DMS153 (cell line): ENCODE measurements at places on chromosomes 13 and 19.
A peak's percentile ranks its signal among the peaks of the same experiment; 100 is the strongest.

DNA sequence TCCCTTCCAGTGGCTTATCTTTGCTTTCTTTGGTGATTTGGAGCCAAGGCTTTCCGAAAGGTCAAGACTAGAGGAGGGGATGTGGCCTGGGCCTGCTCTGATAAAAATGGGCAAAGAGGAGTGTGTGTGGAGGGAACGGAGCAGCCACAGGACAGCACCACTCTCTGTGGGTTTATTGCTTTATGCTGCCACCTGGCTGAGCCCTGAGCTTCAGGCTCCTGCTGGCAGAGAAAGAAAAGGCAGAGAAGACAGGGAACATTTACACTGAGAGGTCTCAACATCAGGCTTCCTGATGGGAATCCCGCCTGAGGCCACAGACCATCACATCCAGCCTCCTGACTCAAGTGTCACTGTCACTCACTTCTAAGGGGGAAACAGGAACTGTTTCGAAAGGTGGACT, 9.2 kb upstream of the GSX1 start:
- no peak for DNase-seq

DNA sequence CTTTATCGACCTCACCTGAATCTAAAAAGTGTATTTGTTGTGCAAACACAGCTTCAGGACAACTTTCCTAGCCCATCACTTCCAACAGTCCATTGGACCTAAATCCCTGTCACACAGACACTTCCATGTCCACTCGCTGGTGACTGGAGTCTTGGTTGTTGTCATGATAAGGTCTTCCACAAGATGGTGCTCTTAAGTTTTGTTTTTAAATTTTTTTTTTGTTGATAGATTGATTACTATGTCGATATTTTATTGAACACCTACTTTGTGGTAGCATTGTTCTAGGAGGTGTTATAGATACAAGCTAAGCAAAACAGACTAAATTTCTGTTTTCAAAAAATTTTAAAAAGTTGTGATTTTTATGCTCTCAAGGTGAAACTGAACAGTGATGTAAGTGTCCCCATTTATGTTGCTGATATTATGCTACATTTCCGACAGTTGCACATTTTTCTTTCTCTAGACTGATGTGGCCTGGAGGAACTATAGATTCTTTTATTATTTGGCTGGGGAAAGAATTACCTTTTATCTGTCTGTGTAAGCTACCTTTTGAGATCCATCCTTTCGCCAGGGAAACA, 8.1 kb upstream of the ERICH6B start:
- no peak for DNase-seq

DNA sequence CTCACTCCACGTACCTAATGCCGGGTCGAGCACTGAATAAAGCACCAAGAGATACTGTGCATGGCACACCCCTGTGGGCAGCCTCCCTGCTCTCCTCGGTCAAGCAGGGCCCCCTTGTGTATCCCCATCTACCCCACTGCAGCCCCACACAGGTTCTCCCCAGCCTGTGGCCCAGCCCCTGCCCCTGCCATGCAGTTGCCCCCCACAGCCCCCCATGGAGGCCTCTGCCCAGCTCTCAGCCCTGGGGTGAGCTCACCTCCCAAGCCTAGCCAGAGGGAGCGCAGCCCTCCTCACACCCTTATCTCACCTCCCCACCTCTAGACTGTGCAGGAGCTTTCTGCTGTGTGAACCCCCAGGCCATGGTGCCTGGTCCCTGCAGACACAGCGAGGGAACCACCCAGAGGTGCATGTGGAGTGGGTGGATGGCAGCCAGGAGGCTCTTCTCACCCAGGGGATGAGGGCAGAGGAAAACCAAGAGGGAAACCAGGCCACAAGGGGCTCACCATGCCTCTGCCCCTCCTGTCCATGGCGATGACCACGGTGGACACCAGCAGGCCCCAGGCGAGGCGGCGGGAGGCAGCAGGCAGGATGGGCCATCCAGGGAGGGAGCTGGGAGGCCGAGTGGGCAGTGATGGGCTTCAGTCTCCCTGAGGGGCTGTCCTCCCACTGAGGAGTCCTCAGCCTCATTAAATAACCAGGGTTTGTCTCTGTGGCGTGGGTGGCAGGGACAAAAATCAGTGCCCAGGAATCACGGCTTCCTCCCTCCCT, 83.2 kb downstream of the ANKRD10 start:
- DNase-seq: no peak

DNA sequence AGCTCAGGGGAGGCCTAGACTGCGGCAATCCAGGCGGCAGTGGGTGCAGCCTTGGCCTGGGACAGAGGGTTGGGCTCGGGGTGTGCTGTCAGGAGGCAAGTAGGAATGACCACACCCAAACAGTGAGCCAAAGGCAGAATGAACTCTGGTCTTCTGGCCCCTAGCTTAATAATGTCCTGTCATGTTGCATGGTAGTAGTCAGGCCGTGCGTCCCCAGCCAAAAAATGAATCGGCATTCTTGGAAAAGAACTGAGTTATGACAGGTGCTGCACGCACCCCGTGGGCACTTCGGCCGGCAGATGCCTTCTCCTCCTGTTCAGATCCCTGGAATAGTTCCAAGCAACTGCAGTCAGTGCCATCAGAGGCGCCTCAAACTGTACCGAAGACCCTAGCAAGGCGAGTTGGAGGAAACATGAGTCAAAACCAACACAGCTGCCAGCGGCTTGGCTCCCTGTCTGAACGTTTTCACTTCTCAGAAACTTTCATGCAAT, 55.9 kb downstream of the ATP7B start:
- DNase-seq: peak; percentile 9

DNA sequence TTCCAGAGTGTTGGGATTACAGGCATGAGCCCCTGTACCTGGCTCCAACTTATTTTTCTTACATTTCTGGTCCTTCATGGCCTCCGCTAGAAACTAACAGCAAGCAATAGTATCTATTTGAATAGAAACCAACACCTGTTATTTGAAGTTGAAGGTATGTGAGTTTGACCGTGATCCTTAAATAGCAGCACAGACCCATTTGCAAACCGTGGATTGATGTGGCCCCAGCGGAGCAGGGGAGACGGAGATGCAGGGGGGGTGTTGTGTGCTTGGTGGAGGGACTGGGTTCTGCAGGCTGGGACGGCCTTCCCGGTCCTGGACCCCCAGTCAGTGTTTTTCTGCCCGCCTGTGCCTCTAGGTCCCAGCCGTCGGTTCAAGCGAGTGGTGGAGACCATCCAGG, 16.9 kb downstream of the TMEM150B start:
- DNase-seq: no peak
